Hair follicular keratinocyte (primary cell): ENCODE measurements at places on chromosomes 2 and 18. TPM values are rescaled to one million over a fixed set of nuclear protein-coding genes. Genes with fewer than 3 reads are reported as not detected.

The FABP1 gene
- not detected in 2 replicates for total RNA-seq

The CCDC178 gene
- not detected in 2 replicates for total RNA-seq

The RBM45 gene
- total RNA-seq = 9.5 and 14.4 TPM in 2 replicates

The WDPCP gene
- total RNA-seq = 4.1 and 5.0 TPM in 2 replicates
